ENCODE measurements at places on chromosomes 5 and 9. TPM values are rescaled to one million over a fixed set of nuclear protein-coding genes. Genes with fewer than 3 reads are reported as not detected.

Gene IFNA5
- total RNA-seq: not detected

DNA sequence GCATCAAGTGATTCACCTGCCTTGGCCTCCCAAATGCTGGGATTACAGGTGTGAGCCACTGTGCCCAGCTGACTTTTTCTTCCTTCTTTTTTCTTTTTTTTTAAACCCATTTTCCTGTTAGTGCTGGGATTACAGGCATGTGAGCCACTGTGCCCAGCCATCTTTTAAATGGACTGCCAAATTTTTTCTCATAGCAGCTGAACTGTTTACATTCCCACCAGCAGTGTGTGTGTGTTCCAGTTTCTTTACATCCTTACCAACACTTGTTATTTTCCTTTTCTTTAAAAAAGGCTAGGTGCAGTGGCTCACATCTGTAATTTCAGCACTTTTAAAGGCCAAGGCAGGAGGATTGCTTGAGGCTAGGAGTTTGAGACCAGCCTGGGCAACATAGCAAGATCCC is 76.9 kb downstream of the UBE2R2 start:
- H3K27ac ChIP-seq: no peak overlapping the region
- H3K4me1 ChIP-seq: no peaks in the 10 kb centered on the region
- no peaks in the 10 kb centered on the region for H3K36me3 ChIP-seq
- H3K4me3 ChIP-seq: no peak overlapping the region

GRCh38 chr9:116327701-116328405 is 174.3 kb downstream of the PAPPA start:
- no peak overlapping the region for H3K4me3 ChIP-seq
- no peak for DNase-seq
- no peak overlapping the region for H3K27ac ChIP-seq
- no peaks in the 10 kb centered on the region for H3K36me3 ChIP-seq

GRCh38 chr5:14628346-14628745 is 36.2 kb upstream of the OTULIN start:
- no peaks in the 10 kb centered on the region for H3K27me3 ChIP-seq
- no peak overlapping the region for H3K4me3 ChIP-seq
- H3K36me3 ChIP-seq: peaks cover 3% of the 10 kb centered on the region
- H3K4me1 ChIP-seq: no peaks in the 10 kb centered on the region

- no peak overlapping the region for H3K27ac ChIP-seq
- peaks cover 5% of the 10 kb centered on the region for H3K27me3 ChIP-seq
- H3K36me3 ChIP-seq: no peaks in the 10 kb centered on the region
- DNase-seq: peak; percentile 76
- peaks cover 30% of the 10 kb centered on the region for H3K4me1 ChIP-seq
These were observed 38.3 kb downstream of the LRSAM1 start for GRCh38 chr9:127489471-127490115.

GRCh38 chr9:89381308-89381609 is 63.0 kb downstream of the SECISBP2 start:
- H3K36me3 ChIP-seq: peaks cover 33% of the 10 kb centered on the region
- no peak overlapping the region for H3K4me3 ChIP-seq
- no peak for DNase-seq
- peaks cover 20% of the 10 kb centered on the region for H3K4me1 ChIP-seq

Gene FAM114A2
- 25.8 TPM for total RNA-seq

GRCh38 chr5:171720086-171720485 is 65.5 kb upstream of the SMIM23 start:
- H3K36me3 ChIP-seq: peaks cover 3% of the 10 kb centered on the region
- no peak overlapping the region for H3K4me3 ChIP-seq
- H3K27me3 ChIP-seq: peaks cover 3% of the 10 kb centered on the region
- DNase-seq: no peak
- no peaks in the 10 kb centered on the region for H3K4me1 ChIP-seq

GRCh38 chr5:89473196-89473595 is 590.2 kb upstream of the MEF2C start:
- H3K36me3 ChIP-seq: no peaks in the 10 kb centered on the region
- H3K4me3 ChIP-seq: no peak overlapping the region
- H3K4me1 ChIP-seq: no peaks in the 10 kb centered on the region
- H3K27me3 ChIP-seq: peaks cover 3% of the 10 kb centered on the region

DNA sequence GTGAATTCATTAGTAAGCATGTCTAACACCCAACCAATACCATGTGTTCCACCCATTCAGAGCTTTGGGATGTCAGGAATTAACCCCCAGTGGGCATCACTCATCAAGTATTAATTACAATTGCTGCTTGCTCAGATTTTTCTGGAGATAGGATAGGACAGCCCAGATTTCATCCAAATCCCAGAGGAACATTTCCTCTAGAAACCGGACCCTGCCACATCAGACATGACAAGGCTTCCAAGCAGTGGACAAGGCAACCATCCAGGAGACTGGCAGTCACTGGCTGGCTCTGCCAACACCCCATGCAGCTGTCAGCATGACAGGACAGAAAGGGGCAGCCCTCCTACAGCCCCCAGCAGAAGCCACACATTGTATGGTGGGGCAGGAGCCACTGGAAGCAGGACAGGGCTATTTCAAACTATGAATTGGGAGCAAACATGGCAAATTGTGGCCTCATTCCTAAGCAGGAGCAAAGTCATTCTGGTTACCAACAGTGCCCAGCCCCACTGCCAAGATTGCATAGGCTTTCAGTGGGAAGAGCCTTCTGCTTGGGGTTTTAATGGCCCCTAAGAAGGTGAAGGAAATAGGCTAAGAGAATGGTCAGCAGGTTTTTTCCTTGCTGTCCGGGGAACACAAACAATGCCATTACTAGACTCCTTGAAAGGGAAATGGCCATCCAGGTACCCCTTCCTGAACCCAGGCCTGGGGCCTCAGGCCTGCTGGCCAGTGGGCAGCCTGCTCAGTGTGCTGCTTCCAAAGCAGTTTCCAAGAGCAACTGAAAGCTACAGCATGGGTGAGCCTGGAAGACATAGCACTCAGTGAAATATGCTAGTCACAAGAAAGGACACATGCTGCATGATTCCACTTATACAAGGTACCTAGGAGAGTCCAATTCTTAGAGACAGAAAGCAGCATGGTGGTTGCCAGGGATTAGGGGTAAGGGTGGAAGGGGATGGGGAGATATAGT is 294.7 kb upstream of the SLC30A5 start:
- no peaks in the 10 kb centered on the region for H3K4me1 ChIP-seq
- H3K36me3 ChIP-seq: no peaks in the 10 kb centered on the region
- no peaks in the 10 kb centered on the region for H3K27me3 ChIP-seq
- no peak overlapping the region for H3K4me3 ChIP-seq
- no peak for DNase-seq
- H3K27ac ChIP-seq: no peak overlapping the region

GRCh38 chr5:172491481-172491880 is 37.2 kb upstream of the SH3PXD2B start:
- peaks cover 9% of the 10 kb centered on the region for H3K27me3 ChIP-seq
- H3K36me3 ChIP-seq: peaks cover 5% of the 10 kb centered on the region
- peaks cover 7% of the 10 kb centered on the region for H3K4me1 ChIP-seq
- H3K4me3 ChIP-seq: no peak overlapping the region
- DNase-seq: no peak
- no peak overlapping the region for H3K27ac ChIP-seq

- peaks cover 12% of the 10 kb centered on the region for H3K4me1 ChIP-seq
- peak overlapping the region; percentile 43 for H3K27ac ChIP-seq
- H3K4me3 ChIP-seq: peak overlapping the region; percentile 3
- DNase-seq: no peak
These were observed 1000.5 kb downstream of the PTPRD start for GRCh38 chr9:9612270-9612669.

- H3K36me3 ChIP-seq: no peaks in the 10 kb centered on the region
- no peak overlapping the region for H3K27ac ChIP-seq
- no peak overlapping the region for H3K4me3 ChIP-seq
- no peak for DNase-seq
- no peaks in the 10 kb centered on the region for H3K27me3 ChIP-seq
These were observed 37.8 kb downstream of the MEF2C start for GRCh38 chr5:88845081-88845697.

- H3K4me3 ChIP-seq: peak overlapping the region; percentile 47
- peaks cover 13% of the 10 kb centered on the region for H3K36me3 ChIP-seq
- no peak for DNase-seq
These were observed 177.5 kb downstream of the PDE4D start for GRCh38 chr5:59716029-59716428.

Gene GOLGA1
- total RNA-seq: 18.3 TPM

Gene FAM78A
- total RNA-seq: 14.9 TPM

DNA sequence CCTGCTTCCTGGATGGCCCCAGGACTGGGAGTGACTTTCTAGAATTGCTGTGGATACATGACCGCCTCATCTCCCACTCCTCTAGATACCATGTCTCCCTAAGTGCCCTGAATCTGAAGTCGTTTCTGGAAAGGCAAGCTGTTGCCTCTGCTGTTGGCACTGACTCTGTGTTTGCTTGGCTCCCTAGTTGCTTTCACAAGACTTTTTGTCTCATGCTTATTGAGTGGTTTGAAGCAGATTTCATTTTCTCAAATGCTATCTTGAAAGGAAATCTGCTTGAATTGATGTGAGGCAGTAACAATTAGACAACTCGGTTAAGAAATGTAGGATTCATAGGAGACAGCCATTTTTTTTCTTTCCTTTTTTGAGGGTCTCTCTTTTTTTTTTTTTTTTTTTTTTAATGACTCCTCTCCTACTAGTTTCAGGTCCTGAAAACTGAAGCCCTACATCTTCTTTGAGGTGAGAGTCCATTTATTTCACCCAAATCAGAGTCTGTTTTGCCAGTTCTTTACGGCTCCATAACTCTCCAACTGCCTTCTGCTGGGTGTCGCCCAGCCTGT is 65.9 kb downstream of the PRDM6 start:
- no peak for DNase-seq
- H3K27me3 ChIP-seq: no peaks in the 10 kb centered on the region
- no peaks in the 10 kb centered on the region for H3K36me3 ChIP-seq
- H3K27ac ChIP-seq: no peak overlapping the region
- no peak overlapping the region for H3K4me3 ChIP-seq
